ENCODE measurements at places on chromosomes 13 and 19. TPM values are rescaled to one million over a fixed set of nuclear protein-coding genes. Genes with fewer than 3 reads are reported as not detected.

GRCh38 chr19:58395979-58396627, 647 bp downstream of the RNF225 start:
- DNase-seq: no peak

GRCh38 chr13:47114030-47114429, 217.2 kb upstream of the HTR2A start:
- no peak for DNase-seq

DNA sequence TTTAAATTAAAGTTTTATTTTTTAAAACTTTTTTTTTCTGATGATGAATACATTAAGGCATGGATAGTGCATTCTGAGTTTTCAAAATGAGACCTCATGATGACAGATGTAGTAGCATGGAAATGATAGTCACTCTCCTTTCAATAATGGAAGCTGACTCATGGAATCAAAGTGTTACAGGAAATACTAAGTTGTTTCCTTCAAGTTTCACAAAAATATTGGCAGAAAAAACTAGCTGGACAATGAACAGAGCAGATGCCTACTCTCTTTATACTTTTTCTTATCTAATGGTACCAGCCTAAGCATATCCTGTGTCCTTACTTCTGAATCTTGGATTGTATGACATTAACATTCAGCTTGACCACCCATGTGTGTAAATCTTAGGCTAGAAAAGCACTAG, 1337.3 kb downstream of the PCDH9 start:
- DNase-seq: no peak

DNA sequence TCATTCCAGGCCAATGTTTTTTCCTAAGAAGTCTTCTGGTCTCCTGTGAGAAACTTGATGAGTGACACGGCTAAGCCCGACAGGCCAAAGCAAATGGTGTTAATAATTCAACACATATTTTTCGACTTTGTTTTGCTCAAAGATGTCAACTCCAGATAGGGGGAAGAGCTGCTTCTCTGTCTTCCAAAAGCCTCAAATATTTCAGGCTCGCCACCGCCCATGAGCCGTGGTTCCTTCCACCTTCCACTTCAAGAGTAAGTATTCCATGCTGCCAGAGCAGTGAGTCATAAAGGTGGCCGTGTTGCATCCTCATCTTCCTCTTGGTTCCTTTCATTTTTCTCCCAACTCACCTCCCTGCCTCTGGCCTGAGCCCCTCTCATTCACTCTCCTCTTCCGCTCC, 272.6 kb downstream of the EFNB2 start:
- DNase-seq: no peak

Gene PGLYRP2
- total RNA-seq: not detected

Gene GRK1
- total RNA-seq: not detected

- DNase-seq: peak; percentile 66
Measured at GRCh38 chr19:17052439-17052838, 22.8 kb downstream of the HAUS8 start.

- no peak for DNase-seq
Measured at GRCh38 chr13:78659732-78660494, 958 bp upstream of the OBI1 start.

- no peak for DNase-seq
Measured at GRCh38 chr13:75467040-75467728, 14.8 kb downstream of the TBC1D4 start.

Gene CRLF1
- total RNA-seq: 1.6 TPM

Gene CNN1
- total RNA-seq: 10.7 TPM

DNA sequence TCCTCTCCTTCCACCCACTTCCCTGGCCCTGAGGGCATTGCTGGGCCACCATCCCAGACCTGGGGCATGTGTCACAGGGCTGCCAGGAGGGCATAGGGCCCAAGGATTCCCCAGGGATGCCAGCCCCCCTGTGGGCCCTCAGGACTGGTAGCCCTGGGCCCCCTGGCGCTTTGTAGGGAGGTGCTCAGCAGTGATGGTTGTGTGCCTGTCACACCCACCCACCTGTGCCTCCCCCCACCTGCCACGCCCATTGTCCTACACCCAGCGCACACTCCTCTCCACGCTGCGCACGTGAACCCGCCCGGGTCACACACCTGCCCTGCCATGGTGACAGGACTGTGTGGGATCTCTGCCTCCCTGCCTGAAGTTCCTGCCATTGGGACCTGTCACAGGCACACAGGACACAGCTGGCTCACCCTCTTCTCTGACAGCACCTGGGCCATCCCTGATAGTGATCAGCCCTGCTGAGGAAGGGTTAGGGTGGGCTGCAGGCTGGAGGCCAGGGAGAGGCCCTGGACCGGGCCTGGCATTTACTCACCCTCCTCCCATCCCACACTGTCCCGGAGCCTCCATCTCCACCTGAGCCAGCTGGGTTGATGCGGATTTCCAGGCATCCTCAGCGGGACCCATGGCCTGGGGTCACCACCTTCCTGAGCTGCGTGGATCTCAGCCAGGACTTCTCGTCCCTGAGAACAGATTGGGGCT, 23.9 kb downstream of the WTIP start:
- DNase-seq: no peak

Gene GNA15
- 1.6 TPM for total RNA-seq

DNA sequence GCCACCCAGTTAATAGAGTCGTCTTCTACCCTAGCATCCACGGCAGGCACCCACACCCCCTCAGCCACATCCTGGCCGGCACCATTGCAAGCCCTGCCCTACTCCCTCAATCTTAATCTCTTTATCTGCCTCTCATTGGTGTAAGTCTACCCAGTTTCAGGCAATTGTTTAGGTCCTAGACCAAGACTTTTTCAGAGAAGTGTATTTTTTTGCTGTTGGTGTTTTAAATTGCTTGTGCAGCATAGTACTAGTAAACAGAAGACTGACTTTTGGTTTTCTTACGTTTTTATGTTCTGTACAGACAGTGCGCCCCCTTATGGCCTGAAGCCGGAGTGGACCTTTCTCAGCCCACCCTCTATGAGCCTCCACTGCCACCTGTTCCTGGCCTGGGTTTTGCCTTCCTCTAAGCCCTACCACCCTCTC, 2.3 kb upstream of the LCP1 start:
- peak; percentile 43 for DNase-seq

Gene IL11
- total RNA-seq: 0.64 TPM

DNA sequence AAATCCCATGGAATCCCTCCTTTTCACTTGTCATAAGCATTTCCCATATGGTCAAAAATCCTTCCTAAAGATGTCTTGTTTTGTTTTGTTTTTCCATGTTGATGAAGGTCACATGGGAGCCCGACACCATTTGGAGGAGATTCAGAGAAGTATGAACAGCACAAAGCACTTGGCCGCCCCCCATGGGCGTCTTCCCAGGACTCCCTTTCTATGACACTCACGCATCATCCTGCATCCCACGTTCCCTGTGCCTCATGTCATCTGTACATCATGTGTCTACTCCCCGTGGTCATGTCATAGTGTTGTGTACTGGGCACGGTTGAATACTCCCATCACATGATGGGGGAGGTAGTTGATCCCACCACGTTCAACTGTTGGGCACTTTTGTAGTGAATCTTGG, 2.0 kb downstream of the ZSCAN1 start:
- DNase-seq: no peak

Gene NAPSA
- total RNA-seq: 6.1 TPM

Gene ZNF888
- 9.5 TPM for total RNA-seq

Gene NDUFB7
- total RNA-seq: 302 TPM

Gene CDC42EP5
- total RNA-seq: 601 TPM

DNA sequence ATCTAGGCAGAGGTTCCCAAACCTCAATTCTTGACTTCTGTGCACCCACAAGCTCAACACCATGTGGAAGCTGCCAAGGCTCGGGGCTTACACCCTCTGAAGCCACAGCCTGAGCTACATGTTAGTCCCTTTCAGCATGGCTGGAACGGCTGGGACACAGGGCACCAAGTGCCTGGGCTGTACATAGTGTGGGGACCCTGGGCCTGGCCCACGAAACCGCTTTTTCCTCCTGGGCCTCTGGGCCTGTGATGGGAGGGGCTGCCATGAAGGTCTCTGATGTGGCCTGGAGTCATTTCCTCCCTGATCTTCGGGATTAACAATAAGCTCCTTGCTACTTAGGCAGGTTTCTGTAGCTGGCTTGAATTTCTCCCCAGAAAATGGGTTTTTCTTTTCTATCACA, 108.1 kb downstream of the HS6ST3 start:
- DNase-seq: no peak

DNA sequence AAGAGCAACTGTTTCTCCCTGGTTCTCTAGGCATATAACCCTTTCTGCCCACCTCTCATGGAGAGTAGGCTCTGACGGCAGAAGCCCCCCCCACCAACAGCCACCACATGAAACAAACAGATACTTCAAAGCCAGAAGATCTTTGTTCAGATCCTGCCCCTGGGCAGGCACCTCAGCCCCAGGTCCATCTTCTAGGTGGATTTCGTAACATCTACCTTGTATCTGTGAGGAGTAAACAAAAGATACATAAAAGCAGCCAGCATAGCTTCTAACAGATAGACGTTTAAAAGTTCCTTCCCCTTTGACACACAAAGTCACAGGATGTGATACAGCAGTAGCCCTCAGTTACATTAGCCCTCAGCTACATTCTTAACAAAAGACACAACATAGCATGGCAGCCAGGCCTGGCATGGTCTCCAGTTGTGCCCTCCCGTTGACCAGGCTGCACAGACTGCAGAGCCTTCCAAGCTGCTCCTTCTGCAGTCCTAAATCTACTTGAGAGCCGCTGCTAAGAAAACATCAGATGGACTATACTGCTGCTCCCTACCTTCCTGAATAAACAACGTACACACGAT, 35.4 kb downstream of the BRD4 start:
- no peak for DNase-seq

GRCh38 chr13:86174622-86175021, 375.4 kb upstream of the SLITRK6 start:
- DNase-seq: no peak

Gene SHISA7
- not detected for total RNA-seq

DNA sequence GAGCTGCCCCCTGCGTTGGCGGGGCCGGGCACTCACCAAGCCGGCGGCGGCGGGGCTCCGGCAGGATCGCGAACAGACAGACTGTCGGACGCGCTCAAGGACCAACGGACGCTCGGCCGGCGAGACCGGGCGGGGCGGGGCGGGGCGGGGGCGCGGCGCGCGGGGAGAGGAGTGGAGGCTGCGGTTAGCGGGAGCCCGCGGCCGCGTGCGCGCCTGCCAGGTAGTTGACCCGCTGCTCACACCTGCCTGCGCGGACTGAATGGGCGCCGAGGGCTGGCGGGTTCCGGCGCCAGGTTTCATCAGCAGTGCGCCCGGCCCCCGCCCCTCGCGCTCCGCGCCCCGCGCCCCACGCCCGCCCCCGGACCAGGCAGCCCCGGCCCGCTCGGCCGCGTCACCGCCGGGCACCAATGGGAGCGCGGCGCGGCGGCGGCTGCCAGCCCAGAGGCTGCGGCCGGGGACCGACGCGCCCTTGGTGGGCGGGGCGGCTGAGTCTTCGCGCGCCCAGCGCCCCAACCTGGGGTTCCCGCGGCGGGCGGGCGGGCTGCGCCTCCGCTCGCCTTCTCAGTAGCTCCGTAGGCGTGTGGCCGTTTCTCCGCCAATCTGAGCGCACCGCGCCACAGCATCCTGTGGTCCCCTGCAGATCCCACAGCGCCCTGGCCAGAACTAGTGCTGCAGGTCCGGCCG, at the start of gene SLC7A1:
TSS of gene SLC7A1 (minus strand) at position 309 of the 684 bp plus-strand sequence. CDS start 59,500 bp downstream, outside the sequence.
- peak; percentile 77 for DNase-seq

DNA sequence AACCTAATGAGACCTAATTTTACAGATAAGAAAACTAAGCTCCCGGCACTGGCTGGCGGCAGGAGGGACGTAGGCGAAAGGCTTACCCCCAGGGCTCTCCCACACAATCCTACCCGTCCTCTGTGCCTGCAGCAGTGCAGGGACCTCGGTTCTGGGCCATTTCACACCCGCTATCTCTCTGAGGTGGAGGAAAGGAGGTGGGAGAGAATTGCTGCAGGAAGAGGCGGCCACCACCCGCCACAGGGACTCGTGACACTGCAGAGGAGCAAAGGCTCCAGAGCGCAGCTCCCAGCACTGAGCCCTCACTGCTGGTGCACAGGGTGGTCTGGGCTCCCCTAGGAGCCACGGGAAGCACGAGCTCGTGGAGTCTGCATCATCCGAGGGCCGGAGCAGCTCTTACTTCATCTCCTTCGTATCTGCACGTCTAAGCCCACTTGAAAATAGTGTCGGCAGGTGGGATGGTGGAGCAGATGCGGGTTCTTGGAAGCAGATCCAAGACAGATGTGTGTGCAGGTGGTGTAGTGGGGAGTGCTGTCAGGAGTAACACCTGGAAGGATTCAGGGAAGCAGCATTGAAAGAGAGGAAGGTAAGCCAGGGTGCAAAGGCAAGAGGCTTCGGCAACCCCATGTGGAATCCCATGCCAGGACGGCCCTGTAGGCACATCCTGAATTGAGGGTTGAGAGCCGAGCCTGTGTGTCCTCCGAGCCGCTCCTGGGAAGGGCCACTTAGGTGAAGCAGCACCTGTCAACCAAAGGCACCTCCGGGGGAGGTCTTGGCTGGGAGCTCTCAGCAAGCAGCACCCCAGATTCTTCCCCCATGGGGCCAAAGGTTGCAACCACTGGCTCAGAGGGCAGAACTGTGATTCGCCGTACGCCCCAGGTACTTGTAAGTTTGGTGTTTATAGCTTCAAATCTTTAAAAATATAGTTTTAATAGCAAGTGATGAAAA, 115.8 kb upstream of the SPACA7 start:
- DNase-seq: no peak

DNA sequence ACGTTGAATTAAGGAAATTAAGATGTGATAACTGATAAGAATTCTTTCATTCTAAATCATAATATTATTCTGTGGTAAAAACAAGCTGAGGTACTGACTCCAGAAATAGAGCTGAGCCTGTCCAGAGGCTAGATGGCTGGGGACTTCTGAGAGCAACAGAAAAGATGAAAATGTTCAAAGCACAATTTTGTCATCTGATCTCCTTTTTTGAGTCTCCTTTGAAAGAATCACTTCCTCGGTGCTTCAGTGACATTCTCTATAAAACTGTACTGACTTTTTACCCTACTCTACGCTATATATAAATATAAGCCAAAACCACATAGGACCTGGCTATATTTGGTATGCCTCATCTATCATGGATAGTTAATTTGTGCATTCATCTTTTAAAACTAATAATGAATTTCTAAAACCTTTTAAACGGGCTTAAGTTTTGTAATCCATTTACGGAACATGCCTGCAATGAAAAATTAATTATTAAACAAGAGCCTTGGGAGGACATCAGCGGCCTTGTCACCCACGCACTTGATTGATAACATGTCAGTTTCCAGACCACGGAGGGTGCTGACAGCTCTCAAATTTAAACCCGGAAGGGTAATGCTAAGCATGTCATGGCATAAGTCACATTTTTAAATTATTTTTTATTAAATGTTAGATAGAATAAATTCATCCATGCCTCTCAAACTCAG, 235.5 kb downstream of the PCDH9 start:
- no peak for DNase-seq

Gene CPB2
- total RNA-seq: 0.40 TPM

- DNase-seq: no peak
Measured at GRCh38 chr13:75633285-75633684, 2.8 kb upstream of the LMO7 start.

- DNase-seq: peak; percentile 61
Measured at GRCh38 chr13:30697177-30697953, 38.0 kb upstream of the ALOX5AP start.

Gene ARHGEF7
- total RNA-seq: 46.7 TPM

Gene RFPL4AL1
- not detected for total RNA-seq
